ENCODE measurements at places on chromosomes 5 and 9.

GRCh38 chr9:16377311-16377710, 493.2 kb downstream of the BNC2 start:
- DNase-seq, result no peak

- no peak for DNase-seq
Observed at GRCh38 chr9:9945966-9946365, 666.8 kb downstream of the PTPRD start.

DNA sequence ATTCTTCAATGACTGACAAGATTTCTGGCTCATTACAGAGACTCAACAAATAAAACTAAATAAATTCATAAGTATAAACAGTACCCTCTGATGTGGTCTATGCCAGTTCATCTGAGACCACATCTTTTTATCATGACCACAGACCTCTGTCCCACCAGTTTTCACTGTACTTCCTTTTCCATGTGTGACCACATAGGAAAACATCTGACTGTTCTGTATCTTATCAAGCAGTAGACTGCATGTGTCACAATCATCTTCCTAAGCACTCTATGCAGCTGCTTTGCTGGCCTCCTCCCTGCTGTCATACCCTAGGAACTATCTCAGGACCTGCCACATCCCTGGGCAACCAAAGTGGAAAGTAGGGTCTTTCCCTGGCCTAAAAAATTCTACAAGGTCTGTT, 205.0 kb upstream of the ZNF462 start:
- no peak for DNase-seq

GRCh38 chr9:88960632-88961031, 30.6 kb upstream of the S1PR3 start:
- DNase-seq, result no peak

GRCh38 chr9:128713941-128714573, 9.9 kb downstream of the ZDHHC12 start:
- DNase-seq, result no peak
